ENCODE measurements at places on chromosomes 7 and 10. TPM values are rescaled to one million over a fixed set of nuclear protein-coding genes. Genes with fewer than 3 reads are reported as not detected.

DNA sequence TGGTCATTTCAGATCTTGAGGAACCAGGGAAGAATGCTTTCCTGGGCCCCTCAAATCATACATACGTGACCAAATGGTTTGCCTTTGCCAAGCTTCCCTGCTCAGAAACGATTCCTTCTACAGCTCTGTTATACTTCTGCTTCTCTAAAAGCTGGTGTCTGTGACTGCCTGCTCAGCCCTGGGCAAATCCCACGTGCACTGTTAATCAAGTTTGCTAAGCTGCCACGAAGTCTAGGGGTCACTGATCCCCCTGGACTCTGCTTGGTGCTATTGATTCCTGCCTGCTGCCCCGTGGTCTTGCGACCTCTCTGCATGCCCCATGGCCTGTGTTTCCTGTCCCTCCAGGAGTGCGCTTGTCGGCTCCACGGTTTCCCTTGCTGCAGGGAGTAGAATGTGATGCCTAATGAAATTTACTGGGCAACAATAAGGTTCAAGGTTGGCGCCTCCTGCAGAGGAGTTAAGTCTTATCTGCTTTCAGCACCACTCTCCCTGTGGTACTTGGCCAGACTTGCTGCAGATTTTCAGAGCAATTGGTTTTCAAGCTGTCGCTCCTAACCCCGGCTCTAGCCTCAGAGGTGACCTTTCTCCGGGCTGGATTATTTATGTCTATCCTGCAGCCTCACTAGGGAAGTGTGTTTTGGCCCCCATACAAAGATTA lies 201.6 kb upstream of the FZD8 start:
- DNase-seq = no peak

DNA sequence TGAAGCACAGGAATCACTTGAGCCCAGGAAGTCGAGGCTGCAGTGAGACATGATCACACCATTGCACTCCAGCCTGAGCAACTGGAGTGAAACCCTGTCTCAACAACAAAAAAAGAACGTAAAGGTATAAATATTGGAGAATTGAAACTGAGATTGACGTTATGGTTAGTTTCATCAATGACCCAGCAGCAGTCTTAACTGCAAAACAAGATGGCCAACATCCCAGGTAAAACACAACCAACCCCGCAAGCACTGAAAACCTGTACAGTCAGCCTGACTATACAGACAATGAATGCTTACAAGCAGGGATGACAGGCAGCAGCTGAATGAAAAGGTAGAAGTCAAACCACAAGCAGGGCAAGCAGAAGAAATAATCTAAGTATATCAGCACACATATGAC lies 34.7 kb downstream of the WAPL start:
- DNase-seq = no peak

DNA sequence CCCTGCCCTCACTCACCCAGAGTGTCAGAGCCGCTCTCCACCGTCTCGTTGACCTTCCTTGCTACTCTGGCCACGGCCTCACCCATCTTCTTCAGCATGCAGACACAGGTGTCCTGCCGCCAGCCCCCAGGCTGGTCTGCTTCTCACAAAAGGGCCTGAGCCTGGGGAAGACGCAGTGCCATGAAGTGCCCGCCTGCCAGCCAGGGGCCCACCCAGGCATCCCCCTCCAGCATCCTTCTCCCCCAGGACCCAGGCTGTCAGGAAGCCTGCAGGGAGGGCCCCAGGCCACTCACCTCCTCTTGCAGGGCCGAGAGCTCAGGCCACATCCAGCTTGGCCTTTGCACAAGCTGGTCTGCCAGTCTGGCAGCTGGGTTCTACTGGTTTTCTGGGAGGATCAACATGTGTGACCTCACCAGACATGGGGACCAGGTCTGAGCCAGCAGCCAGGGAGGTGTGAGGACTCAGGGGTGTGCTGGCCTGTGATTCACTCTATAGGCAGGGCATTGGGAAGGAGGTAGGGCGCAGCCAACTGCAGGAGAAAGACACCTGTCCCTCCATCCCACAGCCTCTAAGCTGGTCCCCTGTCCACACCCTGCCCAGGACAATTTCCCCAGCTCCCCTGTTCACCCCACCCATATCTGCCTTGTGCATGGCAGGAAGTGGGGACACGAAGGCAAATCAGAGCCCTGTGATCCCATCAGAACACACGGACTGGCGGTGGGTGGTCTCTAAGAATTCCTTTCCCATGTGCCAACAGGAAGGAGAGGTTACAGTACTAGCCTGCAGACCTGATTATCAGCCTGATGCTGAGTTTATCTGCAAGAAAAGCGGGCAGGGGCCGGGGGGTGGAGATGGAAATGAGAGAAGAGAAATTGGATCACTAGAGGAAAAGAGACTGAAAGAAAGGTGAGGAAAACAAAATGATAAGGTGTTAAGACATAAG lies 5.7 kb downstream of the LRRC20 start:
- DNase-seq = peak; percentile 19

DNA sequence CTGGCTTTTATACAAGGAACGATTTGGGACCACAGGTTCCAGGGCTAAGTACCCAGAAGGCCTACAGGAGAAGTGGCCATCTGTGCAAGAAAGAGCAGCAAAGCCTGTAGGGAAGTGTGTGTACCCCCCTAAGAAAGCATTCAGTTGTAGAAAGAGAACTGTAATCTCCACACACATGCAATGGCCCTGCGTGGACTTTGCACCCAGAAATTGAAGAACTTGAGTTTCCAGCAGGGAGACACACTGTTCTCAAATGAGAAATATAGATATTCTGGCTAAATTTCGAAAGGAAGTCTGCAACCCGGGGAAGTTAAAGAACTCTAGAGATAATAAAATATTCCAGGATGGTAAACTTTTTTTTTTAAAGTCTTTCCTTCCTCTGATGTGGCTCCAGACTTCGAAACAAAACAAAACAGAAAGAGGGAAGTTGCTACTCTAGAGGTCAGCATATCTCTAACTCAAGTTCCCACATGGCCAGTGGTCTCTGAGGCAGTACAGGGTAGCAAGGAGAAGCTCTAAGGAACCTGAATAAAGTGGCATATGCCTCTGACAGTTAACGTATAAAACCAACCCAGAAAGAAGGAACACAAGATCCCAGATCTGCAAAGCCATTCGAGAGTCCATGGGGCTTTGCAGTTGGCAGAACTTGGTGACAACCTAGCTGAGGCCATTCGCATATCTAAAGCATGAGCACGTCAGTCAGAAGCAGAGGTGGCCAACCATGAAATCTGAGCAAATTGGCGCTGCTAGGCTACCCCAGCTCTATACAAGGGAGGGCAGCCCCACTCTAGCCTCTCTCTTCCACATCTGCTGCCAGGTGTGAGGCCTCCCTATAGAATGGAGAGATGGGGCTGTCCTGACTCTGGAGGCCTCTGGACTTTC lies 56.6 kb downstream of the ELMO1 start:
- no peak for DNase-seq

DNA sequence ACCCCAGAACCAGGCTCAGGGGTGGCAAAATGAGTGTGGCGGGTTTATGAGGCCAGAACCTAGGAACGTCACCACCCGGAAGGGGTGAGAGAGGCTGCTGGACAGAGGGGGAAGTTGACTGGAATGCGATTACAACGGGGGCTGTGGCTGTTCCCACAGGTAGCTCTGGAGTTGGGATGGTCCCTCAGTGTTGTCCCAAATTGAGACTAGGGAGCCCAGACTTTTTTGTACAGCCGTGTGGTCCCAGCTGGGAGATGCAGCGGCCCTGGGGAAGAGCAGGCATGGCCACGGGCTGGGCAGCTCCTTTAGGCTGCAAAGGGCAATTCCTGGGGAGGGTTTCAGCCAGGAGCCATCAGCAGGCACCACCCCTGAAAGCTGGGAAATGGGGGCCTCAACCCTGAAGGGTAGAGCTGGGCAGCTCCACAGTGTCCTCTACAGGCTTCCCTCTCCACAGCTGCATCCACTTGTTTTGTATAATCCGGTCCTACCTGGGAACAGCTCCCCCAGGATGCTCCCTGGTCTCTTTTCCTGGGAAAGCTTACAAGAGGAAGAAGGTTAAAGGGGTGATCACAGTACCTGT lies 11.0 kb upstream of the GDF10 start:
- no peak for DNase-seq

DNA sequence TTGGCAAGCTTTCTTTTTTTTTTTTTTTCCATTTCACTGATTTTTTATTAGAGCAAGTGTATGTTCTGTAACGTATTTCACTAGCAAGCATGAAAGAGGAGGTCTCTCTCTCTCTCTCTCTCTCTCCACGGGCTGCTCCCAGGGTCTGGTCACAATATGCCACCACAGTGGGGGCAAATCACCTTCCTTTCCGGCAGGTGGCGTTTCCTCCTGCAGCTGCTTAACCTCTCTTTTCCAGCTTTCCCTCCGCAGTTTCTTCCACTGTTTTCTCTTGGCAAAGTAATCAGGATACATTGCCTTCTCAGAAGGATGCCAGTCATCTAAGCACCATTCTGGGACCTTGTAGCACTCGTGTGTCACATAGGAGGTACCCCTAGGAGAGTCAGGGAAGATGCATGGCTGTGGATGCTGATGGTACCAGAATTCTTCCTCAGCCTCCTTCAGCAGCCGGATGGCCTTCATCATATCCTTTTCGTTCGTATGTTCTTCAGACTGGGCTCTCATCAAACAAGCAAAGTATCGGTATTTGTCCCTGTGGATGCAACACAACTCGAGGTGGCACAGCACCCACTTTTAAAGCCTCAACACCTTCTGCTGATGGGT lies 197.3 kb upstream of the PODXL start:
- peak; percentile 7 for DNase-seq

GRCh38 chr10:110558041-110558440 lies 9.5 kb upstream of the SMC3 start:
- no peak for DNase-seq

CHCHD1 gene
- 58.5 TPM for total RNA-seq

- no peak for DNase-seq
Measured at GRCh38 chr7:155724327-155725005, 80.0 kb downstream of the RBM33 start.

GRCh38 chr7:92025260-92025659 lies 84.6 kb downstream of the AKAP9 start:
- DNase-seq = peak; percentile 17

COL28A1 gene
- total RNA-seq = not detected

PAPSS2 gene
- 38.6 TPM for total RNA-seq

GRCh38 chr10:117972168-117972837 lies 74.4 kb downstream of the RAB11FIP2 start:
- no peak for DNase-seq

AKR1C4 gene
- total RNA-seq = not detected

AKR1B15 gene
- not detected for total RNA-seq

DNA sequence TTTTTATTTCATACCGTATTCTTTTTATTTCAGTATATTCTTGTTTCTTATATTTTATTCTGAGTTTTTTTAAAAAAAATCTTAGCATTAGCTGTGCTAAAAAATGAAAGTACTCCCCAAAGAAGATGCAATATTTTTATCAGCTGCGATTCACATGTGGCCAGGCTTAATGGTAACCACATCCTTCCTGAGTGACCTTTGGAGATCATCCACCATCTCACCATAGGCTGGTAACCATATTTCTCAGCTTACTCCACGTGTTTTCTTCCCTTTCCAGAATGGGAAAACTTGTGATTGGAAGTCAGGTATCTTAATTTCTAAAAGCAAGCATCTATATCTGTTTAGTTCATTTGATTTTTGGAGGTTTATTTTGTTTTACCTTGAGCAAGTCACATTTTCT lies 18.8 kb upstream of the LIPM start:
- DNase-seq = no peak

EPHB6 gene
- 3.6 TPM for total RNA-seq

All from MG63 (cell line).